Lower lobe of right lung (tissue), 2 donors: ENCODE measurements at places on chromosomes 4 and X. TPM values are rescaled to one million over a fixed set of nuclear protein-coding genes. Genes with fewer than 3 reads are reported as not detected.

The DUSP21 gene
- not detected for total RNA-seq

The ATOH1 gene
- not detected for total RNA-seq

The BRS3 gene
- not detected for total RNA-seq

The DGAT2L6 gene
- total RNA-seq = not detected

The NHSL2 gene
- 12.7 TPM for total RNA-seq

The SYTL4 gene
- total RNA-seq = 15.3 TPM

The KDR gene
- 55.8 TPM for total RNA-seq

The CCNB3 gene
- total RNA-seq = 0.71 TPM

The GK gene
- 46.3 TPM for total RNA-seq

The GPR34 gene
- 33.6 TPM for total RNA-seq

The FGF16 gene
- total RNA-seq = not detected

The PRSS12 gene
- total RNA-seq = 8.5 TPM

The PPBP gene
- total RNA-seq = 9.7 TPM

The REELD1 gene
- total RNA-seq = 0.35 TPM

DNA sequence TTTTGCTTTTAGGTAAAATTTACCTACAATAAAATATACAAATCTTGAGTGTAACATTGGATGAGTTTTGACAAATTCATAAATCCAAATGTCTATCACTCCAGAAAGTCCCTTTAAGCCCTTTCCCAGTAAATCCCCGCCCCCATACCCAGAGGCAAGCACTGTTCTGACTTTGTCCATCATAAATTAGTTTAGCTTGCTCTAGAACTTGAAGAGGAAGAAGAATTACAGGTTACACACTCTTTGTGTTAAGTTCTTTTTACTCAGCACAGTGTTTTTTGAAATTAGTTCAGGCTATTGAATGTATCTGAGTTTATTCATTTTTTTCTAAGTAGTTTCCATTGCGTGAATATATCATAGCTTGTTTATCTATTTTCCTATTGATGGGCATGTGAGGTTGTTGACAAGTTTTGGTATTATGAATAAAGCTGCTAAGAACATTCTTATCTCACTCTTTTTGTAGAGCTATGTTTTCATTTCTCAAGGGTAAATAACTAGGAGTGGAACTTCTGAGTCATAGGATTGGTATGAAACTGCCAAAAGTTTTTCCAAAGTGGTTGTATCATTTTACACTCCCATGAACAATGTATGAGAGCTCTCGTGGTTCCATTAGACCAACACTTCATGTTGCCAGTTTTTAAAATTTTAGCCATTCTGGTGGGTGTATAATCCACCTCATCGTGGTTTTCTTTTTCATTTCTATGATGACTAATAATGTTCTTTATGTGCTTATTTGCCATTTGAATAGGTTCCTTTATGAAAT is 22.4 kb upstream of the HPSE start:
- no peak for DNase-seq

DNA sequence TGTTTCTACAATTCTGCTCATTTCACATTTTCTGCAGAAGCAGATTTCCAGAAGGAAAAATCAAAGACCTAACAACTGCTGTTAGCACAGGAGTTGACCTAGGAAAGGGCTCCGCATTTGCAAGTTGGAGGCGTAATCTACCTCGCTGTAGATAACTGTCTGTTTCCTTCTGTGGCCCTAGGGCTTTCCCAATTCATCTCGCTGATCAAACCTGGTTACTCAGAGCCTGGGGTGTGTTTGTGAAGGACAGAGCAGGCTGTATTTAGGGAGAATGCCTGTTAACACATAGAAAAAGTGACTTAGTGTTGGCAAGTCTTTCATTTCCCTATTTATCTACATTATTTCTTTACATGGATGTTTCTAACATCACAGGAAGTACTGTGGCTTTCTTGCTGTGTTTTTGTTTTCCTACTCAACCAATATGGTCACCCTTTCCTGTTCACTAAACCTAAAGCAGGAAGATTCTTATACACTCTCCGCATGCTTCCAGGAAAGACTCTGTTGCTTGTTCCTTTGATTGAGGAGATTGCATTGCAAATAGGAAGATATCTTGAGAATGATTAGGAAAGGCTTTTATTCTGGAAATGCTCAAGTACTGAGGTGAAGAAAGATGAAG is 40.5 kb downstream of the AGA start:
- no peak for DNase-seq

GRCh38 chr4:143362349-143363046 is 25.8 kb downstream of the GAB1 start:
- no peak for DNase-seq

GRCh38 chr4:48722509-48723446 is 57.3 kb downstream of the FRYL start:
- no peak for DNase-seq

DNA sequence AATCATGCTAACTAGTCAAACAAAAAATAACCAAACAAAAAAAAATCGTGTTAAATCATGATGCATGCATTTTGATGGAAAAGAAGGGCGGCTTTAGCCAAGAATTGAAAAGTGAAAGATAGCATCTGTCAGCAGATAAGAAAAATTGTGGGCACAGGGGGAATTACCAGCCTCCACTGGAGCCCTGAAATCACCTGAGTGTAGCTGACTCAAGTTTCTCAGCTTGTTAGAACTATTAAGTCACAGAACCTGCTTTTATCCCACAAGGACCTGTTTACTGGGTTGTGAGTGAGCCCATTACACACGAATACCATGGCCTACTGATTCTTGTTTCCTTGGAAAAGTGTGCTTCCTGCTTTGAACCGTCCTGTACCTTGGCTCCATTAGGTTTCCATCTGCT is 85.2 kb downstream of the COX18 start:
- no peak for DNase-seq

- DNase-seq = no peak
Observed at GRCh38 chr4:87540146-87541058, 11.2 kb upstream of the SPARCL1 start.

DNA sequence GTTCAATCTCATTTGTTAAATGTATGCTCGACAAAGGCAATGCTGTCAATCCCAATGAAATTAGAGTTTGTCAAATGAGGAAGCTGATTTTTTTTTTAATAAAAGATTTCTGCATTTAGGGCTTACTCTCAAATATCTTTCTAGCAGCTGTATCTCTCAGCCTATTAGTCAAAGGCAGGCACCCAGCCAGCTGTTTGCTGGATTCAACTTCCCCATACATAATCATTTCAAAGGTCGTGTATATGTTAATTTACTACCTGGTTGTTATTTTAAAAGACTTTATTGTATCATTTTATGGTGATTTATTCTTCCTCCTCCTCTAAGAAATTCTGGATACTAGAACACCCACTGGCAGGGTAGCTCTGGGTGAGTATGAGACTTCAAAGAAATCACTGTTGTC is 27.1 kb downstream of the RAI2 start:
- no peak for DNase-seq

GRCh38 chr4:33780952-33781791 is 2463.1 kb downstream of the ARAP2 start:
- DNase-seq = no peak

GRCh38 chrX:9342561-9343051 is 122.3 kb upstream of the TBL1X start:
- peak; percentile 77 for DNase-seq

DNA sequence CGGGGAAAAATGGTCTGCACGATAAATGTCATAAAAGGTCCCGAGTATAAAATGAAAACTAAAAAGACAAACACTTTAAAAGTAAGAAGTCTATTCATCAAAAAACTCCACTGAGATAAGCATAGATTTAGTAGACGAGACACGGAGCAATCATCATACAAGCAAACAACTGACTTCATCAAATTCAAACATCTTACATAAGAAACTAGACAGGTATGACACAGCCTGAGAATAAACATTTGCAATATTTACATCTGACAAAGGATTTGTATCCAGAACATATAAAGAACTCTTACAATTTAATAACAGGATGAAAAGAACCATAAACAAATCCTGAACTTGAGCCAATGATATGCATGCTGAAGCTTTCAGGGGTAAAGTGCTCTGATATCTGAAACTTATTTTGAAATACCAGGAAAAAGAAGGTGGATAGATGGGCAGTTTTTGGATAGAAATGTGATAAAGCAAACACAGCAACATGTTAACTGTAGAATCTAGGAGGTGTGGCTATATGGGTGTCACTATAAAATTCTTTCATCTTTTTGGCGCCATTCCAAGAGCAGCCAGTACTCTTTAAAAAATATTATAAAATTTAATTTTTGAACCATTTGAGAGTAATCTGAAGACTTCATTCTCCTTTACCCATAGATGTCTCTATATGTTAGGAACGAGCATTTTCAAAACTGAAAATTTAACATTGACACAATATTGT is 12.0 kb downstream of the MPP1 start:
- no peak for DNase-seq

GRCh38 chrX:29478336-29479069 is 736.9 kb upstream of the MAGEB2 start:
- DNase-seq = no peak

DNA sequence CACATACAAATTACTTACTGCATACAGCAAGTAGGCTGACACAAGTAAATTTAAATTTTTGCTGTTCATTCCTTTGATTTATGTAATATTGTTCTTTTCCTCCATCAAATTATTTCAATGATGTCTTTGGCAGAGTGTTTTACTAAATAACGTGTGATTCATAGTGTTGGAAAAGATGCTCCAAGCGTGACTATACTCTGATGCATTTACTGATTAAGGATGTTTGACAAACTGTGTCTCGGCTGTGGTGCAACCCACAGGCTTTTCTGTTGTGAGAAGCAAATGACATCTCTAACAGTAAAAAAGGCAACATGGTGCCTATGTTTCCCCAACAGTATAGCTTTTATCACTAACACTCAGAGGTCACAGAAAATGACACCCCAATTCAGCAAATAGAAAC is 540.9 kb downstream of the PPP4R3C start:
- no peak for DNase-seq

GRCh38 chrX:143002206-143002605 is 23.5 kb upstream of the SPANXN4 start:
- DNase-seq = no peak

DNA sequence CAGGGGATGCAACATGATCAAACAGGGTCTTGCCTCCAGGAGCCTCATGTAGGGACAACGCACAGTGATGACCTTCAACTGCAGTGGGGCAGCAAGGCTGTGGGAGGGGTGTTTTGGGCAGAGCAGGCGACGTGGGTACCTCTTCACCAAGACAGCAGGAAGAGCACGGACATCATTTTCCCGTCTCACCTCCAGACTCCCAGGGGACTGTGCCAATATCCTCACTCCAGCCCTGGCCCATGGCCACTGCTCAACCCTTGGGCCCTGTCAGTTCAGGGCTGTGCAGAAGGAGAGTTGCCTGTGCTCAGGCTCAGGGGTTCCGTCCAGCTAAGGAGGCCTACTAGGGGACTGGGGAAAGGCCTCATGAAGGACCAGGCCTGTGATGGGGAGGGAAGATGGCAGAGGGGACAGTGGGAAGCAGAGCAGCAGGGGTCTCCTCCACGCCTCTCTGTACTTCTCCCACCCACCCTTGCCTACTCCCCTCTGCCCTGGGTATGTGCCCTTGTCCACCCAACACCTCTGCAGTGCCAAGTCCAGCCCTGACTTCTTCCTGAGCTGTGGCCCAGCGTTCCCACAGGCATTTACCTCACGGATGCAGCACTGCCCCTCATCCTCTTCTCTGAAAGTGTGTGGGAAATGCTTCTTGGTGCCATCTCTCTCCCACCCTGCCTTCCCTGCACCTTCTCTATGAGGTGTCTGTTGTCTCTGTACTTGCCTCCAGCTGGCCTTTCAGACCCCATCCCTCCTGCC is 1.4 kb downstream of the IL9R start:
- DNase-seq = no peak

DNA sequence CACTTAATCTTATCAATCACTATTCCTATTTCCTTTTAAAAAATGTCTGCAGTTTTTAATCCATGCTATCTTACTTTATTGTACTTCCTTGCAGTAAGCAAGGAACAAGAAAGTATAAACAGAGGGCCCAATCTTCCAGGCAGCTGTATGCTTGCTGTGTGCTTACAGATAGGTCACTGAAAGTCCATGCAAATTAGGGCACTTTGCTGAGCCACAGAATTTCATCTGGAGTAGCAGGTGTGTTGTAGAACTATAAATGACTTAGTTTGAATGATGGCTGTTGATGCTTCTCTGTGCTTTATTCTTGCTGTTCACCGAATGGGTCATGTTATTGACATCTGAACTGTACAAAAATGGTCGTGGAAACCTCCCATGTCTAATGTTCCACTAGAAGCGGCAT is 154.6 kb downstream of the ATOH1 start:
- no peak for DNase-seq

DNA sequence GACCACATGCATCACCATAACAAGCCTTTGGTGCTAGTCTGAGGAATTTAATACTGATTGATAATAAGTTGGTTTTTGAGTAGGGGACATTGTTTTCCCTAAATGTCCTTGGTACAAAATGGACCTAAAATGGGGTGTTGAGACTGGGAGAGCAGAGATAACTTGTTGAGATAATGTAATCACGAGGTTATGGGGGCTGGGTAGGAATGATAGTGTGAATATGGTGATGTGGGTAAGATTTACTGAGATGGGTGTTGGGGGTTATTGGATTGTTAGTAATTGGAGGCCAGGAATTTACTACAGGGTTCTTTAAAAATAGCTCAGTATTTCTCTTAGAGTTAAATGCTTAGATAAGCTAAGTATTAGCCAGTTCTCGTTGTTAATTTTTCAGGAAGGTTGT is 3.9 kb downstream of the BMP2K start:
- no peak for DNase-seq

DNA sequence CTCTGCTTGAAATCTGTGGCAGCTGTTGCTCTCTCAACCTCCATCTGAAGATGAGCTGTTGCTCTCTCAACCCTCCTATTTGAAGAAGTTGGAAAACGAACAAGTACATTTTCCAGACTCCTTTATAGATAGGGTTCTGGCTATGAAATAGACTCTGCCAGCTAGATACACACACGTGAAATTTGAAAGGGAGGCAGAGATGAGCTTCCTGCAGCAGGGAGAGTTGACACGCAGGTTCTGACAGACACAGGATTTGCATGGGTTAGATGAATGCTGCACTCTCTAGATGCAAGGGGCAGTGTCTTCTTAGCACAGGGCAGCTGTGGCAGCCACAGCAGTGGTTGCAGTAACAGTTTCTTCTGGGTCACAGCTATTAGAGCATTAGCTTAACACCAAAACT is 8.0 kb upstream of the PYURF start:
- DNase-seq = no peak

- DNase-seq = no peak
Observed at GRCh38 chr4:122090989-122091388, 61.1 kb upstream of the BLTP1 start.

DNA sequence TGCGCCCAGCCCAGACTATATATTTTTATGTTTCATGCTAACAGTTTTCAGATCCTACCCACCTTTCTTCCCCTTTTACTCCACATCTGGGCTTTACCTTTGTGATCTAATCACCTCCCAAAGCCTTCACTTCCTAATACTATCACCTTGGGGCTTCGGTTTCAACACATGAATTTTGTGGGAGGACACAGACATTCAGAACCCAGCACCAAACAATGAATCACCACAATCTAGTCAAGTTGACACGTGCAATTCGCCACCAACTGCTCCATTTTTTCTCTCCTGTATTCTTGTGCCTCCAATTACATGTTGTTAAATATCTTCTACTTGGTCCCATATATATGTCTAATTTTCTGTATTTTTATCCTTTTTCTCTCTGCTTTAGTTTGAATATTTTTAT is 41.8 kb upstream of the STX18 start:
- no peak for DNase-seq

- no peak for DNase-seq
Observed at GRCh38 chr4:93731456-93731855, 97.1 kb upstream of the ATOH1 start.

- DNase-seq = no peak
Observed at GRCh38 chr4:102504941-102505340, 3.8 kb downstream of the NFKB1 start.

GRCh38 chrX:111090458-111090857 is 5.5 kb upstream of the PAK3 start:
- DNase-seq = no peak
